Common myeloid progenitor, CD34-positive (primary cell): ENCODE measurements at places on chromosomes 11 and 22.

- DNase-seq, result no peak
Observed at GRCh38 chr11:50037251-50037650, 4.6 kb downstream of the OR4C45 start.

DNA sequence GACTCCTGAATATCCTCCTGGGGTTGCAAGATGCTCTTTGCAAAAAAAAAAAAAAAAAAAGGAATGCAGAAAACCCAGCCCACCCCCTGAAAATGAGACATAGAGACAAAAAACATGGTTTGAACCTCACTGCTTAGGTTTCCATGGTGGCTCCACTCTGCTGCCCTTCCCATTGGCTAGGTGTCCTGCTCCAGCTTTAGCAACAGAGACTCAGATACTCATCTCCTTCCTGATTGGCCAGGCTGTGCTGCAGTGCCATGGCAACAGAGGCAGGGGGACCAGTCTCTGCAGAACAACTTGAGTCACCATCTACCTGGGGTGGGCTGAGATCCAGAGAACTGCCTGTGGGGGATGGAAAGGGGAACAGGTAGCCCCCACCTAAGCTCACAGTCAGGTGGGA, 17.4 kb upstream of the YWHAH start:
- no peak for DNase-seq

DNA sequence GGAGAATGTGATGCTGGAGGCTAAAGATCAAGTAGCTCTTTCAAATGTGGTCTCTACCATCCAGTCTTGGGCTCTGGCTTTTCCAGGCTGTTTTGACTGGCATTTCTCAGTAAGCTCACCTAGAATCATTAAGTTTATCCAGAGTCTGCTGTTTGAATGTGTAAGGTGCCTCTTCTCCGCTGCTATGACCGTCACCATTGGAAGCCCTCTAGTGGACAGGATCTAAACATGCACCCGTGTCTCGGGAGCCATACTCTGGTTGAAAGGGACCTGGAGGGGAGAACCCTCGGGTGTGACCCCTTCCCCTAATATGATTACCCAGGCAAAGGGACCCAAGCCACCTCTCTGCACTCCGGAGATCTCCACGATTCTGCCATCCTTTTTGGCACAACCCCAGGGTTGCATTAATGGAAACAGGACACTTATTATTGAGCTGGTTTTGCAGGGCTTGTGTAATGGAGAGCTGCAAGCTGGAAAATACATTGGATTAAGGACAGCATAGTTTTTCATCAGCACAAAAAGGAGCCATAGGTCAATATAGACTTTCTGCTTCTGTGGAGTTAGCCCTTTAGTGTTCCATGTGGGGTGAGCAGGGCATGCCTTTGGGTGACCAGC, 191.0 kb upstream of the LARGE1 start:
- DNase-seq, result peak; percentile 14

DNA sequence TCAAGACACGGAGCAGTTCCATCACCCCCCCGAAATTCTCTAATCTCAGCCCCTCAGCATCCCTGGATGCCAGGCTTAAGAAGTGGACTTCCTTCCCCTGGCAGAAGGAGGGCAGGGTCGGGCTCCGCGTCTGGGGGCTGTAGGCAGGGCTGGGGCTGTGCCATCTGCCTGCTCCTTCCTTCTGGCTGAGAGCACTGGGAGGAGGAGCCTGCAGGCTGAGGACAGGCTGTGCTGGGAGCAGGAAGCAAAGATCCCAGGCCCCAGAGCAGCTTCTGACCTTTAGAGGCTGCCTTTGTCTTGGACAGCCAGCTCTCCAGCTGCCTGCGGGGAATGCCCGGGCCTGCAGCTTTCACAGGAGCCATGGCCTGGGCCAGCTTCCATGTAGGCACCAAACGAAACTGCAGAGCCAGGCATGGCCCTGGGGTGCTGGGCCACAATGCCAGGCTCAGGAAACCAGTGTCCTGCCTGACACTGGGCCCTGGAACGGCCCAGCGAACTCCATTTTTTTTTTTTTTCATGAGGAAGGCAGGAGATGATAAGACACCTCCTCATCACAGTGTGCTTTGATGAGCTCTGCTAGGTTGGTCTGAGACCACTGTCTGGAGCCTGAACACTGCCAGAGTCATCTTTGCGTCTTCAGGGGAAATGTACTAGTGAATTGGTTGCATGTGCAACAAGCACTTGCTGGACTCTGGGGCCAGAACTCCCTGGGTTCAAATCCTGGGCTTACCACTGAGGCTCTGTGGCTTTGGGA, 67.9 kb downstream of the MCM5 start:
- DNase-seq, result peak; percentile 61

GRCh38 chr11:86703987-86704386, 31.6 kb upstream of the ME3 start:
- DNase-seq, result peak; percentile 10

DNA sequence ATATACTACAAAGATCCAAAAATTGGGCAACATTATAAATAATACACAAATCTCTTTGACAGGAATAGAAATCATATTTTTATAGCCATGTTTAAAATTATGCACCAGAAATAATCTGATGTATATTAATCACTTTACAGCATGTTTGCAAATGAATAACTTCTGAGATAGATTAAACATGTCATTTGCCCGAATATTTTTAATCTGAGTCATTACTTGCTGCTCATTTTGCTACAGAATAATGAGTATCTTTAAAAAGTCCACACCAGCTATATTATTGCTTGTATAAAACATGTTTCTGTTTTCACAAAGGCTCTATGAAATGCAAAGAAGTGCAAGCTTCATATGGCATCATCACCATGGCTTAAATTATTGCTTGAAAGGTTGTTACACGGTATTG, 336.8 kb downstream of the GUCY1A2 start:
- DNase-seq, result no peak

DNA sequence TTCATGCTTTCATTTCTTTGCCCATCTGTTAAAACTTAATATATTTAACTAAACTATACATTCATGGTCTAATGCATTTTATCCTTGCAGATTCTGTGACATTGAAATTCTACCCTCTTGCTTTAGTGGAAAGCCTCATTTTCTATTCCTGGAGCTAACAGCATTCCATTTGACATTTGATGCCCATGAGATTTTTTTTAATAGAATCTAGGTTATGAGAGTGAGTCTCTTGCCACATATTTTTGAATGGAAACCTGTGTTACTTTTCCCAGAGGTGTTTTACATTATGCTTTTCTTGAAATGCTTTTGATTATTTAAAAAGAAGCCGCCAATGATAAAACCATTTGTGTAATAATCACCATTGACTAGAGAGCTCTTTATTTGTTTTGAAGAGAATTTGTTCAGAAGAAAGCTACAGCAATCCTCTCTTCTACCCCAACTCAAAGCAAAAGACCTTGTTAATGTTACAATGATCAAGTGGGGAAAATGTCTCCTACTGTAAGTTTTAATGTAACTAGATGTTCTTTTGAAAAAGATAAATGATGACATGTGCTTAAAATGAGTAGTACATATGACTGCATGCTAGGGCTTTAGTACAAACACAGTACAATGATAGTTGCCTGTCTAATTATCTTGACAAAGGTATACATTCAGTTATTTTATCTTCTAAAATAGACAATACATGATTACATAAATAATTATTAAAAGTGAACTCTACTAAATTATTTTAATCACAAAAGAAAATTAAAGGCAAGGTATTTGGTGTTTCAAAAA, 67.3 kb downstream of the GAS2 start:
- no peak for DNase-seq

DNA sequence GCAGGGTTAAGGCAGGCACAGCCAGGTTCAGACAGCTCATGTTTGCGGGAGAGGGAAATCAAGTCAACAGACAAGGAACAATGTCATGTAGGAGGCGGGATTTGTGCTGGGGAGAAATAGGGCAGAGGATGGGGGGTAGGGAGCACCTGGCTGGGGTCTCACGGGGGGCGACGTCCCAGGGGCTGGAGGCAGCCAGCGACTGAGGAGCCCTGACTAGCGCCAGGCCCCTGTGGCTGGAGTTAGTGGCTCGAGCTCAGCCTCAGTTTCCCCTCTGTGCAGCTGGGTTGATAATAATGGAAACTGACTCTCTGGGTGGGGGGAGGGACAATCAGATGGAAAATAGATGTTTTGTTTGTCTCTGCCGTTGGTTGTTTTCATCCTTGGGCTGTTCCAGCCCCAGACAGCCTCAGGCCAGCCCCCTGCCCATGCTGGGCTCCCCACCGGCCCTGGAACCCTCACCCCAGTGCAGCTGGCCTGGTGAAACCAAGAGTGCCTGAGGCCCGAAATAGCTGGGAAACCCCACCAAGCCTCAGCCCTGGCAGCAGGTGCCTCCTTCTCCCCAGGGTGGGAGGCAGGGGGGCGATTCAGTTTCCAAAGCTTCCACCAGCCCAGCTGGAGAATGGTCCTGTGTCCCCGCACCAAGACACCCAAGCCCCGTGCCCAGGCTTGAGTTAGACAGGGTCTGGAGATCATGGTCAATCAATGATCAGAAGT, 44.1 kb downstream of the IGLL5 start:
- no peak for DNase-seq

GRCh38 chr11:126011265-126011664, 51.4 kb downstream of the CDON start:
- DNase-seq, result no peak

GRCh38 chr11:47595029-47595428, 818 bp upstream of the C1QTNF4 start:
- no peak for DNase-seq

GRCh38 chr11:60916669-60917206, 2.8 kb downstream of the TMEM109 start:
- no peak for DNase-seq
